ENCODE measurements at places on chromosomes 7 and 10. TPM values are rescaled to one million over a fixed set of nuclear protein-coding genes. Genes with fewer than 3 reads are reported as not detected.

The LIPM gene
- not detected for total RNA-seq

The DGKB gene
- total RNA-seq: under 0.01 TPM

The COL13A1 gene
- total RNA-seq: 2.6 TPM

The PKD2L1 gene
- total RNA-seq: not detected

The MYH16 gene
- total RNA-seq: not detected

The CELF2 gene
- 59.5 TPM for total RNA-seq

The ARHGEF35 gene
- 0.13 TPM for total RNA-seq

The SEMA3A gene
- 14.7 TPM for total RNA-seq

The CFAP43 gene
- 0.06 TPM for total RNA-seq

The FKBP6 gene
- not detected for total RNA-seq

The GPR22 gene
- total RNA-seq: not detected

The PNLIPRP3 gene
- total RNA-seq: 0.06 TPM

The RTKN2 gene
- 8.6 TPM for total RNA-seq

The USP6NL gene
- 11.0 TPM for total RNA-seq

The CCT6A gene
- 320 TPM for total RNA-seq

The SORBS1 gene
- total RNA-seq: 3.7 TPM

The SYPL1 gene
- total RNA-seq: 88.1 TPM

The GBX1 gene
- not detected for total RNA-seq

The PCLO gene
- total RNA-seq: 0.57 TPM

The ANLN gene
- total RNA-seq: 373 TPM

The SLC39A12 gene
- not detected for total RNA-seq

The STEAP1B gene
- total RNA-seq: not detected

The CAMK2B gene
- 0.06 TPM for total RNA-seq

The TMEM139 gene
- not detected for total RNA-seq

The CTAGE6 gene
- total RNA-seq: not detected

The ADRB1 gene
- 0.13 TPM for total RNA-seq

The LANCL2 gene
- total RNA-seq: 23.9 TPM

The ZNF425 gene
- 6.3 TPM for total RNA-seq

The OPN4 gene
- not detected for total RNA-seq

The CYP3A5 gene
- not detected for total RNA-seq

The VGF gene
- 0.45 TPM for total RNA-seq

The LRRN3 gene
- 0.69 TPM for total RNA-seq

The MRLN gene
- total RNA-seq: not detected

The ODAD2 gene
- total RNA-seq: 0.52 TPM

The ABLIM1 gene
- 0.69 TPM for total RNA-seq

The CCL26 gene
- not detected for total RNA-seq

The TMEM225B gene
- total RNA-seq: not detected

The TUBB8 gene
- not detected for total RNA-seq

The SORCS1 gene
- not detected for total RNA-seq

Measured in LHCN-M2 (cell line).